ENCODE measurements at places on chromosomes 4 and X.

DNA sequence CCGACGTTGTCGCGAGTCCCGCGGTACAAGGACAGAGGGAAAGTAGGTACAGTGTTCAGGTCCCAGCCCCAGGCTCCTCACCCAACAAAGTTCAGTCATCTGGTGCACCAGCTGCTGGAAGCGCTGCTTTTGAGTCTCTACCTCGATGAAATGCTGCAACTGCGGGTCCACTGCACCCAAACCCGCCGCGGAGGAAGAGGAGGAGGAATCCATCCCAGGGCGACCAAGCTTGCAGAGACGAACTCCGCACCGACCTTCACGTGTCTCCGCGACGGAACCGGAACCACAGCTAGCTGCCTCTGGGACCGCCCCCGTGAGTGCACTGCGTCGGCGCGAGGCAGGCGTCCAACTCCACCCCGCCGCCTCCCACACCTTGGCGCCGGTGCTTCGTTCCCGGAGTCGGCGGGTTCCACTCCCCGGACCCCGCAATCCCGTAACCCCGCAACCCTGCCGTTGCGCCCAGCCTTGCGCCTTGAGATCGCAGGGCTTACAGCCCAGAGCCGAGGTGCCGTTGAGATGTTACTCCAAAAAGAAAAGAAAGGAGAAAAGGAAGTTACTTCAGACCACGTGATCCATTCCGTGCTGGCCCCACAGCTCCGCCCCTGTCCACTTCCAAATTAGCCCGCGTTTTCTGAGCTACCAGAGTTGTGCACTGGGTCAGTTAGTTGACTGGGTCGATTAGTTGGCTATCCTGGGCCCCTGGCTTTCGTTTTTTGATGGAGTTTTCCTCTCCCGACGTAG is at the start of gene TIMM8A:
Gene TIMM8A, minus strand, starts transcription at position 291 of the 741 bp plus-strand sequence. Its CDS starts 78 bp downstream, at position 213.
- DNase-seq: peak; percentile 87

DNA sequence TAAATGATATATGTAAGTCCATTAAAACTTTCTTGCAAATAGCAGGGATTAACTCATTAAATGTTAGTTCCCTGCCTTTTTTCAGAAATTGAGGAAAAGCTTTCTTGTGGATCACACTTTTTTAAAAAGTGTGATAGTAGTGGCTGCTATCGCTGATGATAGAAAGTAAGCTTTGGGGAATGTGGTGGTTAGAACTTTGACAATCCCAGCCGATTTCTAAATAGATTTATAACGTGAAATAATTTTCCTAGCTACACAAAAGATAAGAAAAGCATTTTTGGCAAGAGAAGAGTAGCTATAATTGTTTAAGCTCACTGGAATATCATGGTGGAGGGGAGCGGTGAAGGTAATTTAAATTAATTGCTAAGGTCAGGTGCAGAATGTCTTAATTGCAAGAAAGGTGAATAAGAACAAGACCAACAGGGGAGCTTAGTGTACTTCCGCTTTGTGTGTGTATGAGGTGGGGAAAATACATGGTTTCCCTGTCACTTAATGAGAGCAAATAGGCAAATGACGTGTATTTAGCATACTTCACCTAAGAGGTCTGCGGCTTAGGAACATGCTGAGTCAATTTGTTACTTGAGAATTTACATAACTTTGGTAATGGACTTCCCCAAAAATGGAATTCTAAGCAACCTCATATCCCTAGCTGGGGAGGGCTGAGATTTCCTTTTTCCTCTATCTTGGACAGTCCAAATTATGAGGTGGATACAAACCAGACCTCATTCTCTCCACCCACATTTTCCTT is 11.7 kb upstream of the IL21 start:
- DNase-seq: peak; percentile 64

GRCh38 chrX:101276238-101276637 is 14.9 kb downstream of the TAF7L start:
- no peak for DNase-seq

- no peak for DNase-seq
Observed at GRCh38 chrX:18664947-18665346, 7.0 kb downstream of the RS1 start.

DNA sequence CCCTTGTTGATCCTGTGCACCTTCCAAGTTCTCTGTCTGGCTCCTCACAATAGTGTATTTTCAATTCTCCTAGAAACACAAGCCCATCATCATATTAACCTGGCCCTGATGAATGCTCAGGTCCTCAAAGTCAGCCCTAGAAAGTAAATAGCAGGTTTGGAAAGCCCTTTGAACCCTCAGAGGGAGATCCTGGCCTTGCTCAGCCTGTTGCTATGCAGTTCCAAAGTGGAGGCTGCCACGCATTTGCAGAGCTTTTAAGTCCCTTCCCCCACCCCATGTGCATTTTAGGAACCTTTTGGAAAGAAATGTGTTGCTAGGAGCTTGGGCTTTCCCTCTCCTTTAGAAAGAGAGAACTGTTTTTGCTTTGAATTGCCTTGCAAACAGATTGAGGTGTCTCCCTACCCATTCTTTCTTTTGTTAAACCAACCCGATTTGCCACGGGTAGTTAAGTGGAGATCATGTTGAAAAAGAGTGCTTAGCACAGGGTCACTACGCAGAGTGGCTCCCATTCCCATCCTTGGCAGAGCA is 12.2 kb downstream of the MAMLD1 start:
- DNase-seq: no peak

- no peak for DNase-seq
Observed at GRCh38 chrX:127037159-127037558, 217.6 kb downstream of the PRR32 start.

DNA sequence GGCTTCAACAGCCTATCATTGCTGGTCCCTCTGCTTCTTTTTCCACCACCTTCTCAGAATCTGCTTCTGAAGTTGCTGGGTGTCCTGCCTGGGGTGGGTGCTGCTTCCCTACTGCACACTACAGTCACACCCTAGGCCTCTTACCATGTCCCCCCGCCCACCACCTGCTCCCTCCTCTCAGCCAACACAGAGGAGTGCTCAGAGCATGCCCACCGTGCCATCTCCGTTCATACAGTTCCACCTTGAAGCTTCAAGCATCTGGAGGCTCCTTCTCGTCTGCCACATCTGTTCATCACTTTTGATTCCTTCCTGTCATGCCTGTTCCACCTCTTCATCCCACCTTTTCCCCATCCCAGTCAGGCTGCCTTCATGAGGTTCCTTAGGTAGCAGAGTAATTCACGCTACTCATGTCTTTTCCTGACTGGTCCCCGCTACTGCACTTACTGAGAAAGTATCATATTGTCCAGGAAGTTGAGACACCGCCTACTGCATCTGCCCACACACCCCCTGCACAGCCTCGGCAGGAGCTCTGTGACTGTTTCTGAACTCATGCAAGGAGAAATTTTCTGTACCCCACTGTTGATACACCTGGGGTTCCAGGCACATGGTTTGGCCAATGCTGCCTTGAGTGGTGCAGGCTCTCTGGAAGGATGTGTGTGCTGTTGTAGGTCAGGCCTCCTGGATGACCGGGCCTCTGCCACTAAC is 39.5 kb downstream of the HADH start:
- no peak for DNase-seq

Data from NCI-H526 (cell line).